Stimulated activated CD8-positive, alpha-beta memory T cell treated with anti-CD3 and anti-CD28 coated beads, Interleukin-2, amount 100 ng/mL, for 1 hour (primary cell): ENCODE measurements at places on chromosomes 4 and X.

- DNase-seq = no peak
These were observed 113.7 kb downstream of the CHRNA9 start for GRCh38 chr4:40448875-40449274.

- no peak for DNase-seq
These were observed 617.7 kb upstream of the SMIM31 start for GRCh38 chr4:164136180-164136616.

GRCh38 chrX:68183612-68184214 lies 249.6 kb downstream of the OPHN1 start:
- DNase-seq = no peak

DNA sequence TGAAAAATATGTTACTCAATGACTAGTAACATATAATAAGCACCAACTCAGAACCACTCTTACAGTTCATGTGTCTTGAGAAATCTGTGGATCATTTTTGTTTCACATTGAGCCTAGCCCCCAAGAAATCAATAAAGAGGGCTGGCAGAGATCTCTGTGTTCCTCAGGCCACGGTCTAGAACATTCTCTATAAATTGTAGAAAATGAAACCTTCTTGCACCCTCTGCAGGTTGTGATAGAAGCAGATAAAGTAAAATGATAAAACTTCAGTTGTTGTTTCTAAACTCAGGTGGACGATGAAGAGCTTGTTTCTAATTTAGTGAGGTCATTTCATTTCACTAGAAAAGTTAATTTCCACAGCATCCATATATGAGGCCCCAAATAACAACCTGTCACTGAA lies 182.7 kb downstream of the KIT start:
- no peak for DNase-seq
